Omental fat pad (tissue), 4 donors: ENCODE measurements at places on chromosomes 2 and 18. TPM values are rescaled to one million over a fixed set of nuclear protein-coding genes. Genes with fewer than 3 reads are reported as not detected.

DNA sequence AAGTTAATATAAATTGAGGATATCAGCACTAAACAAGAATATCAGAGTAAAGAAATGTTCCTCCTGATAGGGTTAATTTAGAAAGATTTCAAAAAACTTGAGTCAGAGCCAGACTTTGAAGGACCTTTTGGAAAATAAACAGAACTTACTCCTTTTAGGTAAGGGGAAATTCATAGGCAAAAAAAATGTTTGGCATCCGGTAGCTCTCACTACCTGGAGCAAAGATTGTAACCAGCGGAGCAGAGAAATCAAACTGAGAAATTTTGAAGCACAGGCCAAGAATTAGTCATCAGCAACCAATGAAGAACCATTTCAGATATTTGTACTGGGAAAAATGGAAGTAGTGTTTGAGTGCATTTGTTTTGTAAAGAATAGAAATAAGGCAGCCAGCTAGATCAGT lies 113.0 kb downstream of the ICA1L start:
- DNase-seq = no peak

- DNase-seq = no peak
These were observed 19.5 kb upstream of the PUM2 start for GRCh38 chr2:20370191-20370590.

The DHRS9 gene
- total RNA-seq = 6.7 TPM

GRCh38 chr2:48015421-48015820 lies 109.1 kb upstream of the FBXO11 start:
- DNase-seq = no peak
